ENCODE measurements at places on chromosomes 13 and 19.

GRCh38 chr13:50424993-50425392 is 409.7 kb downstream of the KCNRG start:
- DNase-seq = no peak

- DNase-seq = no peak
These were observed 141.5 kb downstream of the STK24 start for GRCh38 chr13:98435376-98435775.

GRCh38 chr19:46797881-46798280 is 9.5 kb upstream of the SLC1A5 start:
- DNase-seq = no peak

DNA sequence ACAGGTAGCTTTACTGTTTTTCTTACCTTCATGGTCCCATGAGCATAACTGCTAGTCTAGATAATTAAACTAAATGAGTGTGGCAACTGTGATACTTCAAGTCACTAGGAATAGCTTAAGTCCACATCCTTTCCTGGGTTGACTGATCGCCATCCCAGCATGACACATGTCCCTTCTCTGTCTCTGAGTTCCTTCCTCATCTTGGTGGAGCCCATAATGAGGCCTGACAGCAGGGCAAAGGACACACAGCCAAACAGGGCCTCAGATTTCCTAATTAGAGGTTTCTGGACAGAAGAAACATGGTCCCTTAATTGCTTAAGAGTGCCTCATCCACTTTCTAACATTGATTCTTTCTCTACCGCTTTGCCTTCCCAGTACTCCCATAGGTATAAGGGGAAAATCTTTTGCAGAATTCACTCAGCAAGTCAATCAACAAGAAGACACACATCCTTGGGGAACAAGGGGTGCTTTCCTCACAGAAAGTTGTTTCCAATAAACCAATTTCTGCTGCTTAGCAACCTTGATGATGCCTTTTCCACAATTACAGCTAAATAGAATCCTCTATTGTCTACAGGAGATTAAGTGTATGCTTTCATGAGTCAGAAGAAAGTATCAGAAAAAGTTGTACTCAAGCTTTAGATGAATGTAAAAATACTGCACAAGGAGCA is 208.3 kb upstream of the SERP2 start:
- DNase-seq = no peak

GRCh38 chr19:6811906-6812305 is 39.4 kb downstream of the VAV1 start:
- DNase-seq = peak; percentile 83

DNA sequence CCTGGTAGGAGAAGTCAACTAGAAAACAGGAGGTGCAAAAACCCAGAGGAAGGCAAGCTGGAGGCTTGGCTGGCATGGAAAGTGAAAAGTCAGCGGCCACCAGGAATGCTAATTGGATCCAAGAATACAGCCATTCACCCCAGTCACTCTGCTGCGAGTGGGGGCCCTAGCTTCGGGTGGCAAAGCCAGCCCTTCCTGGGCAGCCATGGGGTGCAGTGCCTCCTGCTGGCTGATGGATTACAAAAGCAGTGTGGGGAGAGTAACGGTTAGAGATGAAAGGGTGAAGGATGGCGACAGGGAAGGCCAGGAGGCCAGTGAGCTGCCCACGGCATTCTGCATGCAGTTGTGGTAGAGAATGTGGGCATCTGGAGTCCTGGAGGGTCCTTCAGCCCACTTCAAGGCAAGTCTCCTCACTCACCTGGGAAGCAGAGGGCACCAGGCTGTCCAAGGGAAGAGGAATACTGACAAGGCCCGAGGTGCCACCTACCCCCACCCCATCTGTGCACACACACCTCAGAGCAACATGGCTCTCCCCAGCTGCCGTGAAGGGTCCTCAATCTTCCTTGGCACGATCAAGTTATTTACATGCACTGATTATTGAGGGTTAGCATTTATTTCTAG is 20.3 kb upstream of the EPHX3 start:
- DNase-seq = peak; percentile 58

All from fibroblast of pulmonary artery (primary cell).